ENCODE measurements at places on chromosomes 13 and 19.

DNA sequence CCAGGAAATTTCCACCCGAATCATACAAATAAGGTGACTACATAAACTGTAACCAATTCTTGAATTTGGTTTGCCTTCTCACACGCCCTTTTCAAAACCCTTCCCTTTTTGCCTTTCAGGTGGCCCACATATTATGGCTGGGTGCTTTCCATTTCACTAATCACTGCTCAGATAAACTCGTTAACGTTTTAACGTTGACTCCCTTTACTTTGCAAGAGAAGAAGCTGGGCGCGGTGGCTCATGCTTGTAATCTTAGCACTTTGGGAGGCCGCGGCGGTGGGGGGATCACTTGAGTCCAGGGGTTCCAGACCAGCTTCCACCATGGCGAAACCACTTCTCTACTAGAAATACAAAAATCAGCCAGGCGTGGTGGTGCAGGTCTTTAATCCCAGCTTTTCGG is 19.8 kb upstream of the ZNF91 start:
- no peak for DNase-seq

DNA sequence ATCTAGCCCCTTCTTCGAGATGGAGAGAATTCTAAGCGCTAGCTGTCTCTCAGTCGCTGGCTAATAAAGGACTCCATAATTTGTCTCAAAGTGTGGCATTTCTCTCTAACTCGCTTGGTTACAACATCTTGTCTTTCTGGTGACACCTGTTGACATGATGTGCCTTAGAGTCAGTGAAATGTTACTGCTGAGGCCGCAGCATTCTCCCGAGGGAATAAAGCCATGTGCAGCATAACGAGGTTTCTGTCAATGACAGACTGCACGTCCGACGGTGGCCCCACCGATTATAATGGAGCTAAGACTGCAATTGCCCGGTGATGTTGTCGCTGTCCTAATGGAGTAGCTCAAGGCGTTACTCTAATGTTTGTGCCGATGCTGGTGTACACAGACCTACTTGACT is 20.3 kb upstream of the GPR32 start:
- no peak for DNase-seq

- no peak for DNase-seq
These were observed 5.3 kb downstream of the SBNO2 start for GRCh38 chr19:1168572-1169410.

GRCh38 chr13:35592457-35592856 is 116.0 kb upstream of the MAB21L1 start:
- no peak for DNase-seq

DNA sequence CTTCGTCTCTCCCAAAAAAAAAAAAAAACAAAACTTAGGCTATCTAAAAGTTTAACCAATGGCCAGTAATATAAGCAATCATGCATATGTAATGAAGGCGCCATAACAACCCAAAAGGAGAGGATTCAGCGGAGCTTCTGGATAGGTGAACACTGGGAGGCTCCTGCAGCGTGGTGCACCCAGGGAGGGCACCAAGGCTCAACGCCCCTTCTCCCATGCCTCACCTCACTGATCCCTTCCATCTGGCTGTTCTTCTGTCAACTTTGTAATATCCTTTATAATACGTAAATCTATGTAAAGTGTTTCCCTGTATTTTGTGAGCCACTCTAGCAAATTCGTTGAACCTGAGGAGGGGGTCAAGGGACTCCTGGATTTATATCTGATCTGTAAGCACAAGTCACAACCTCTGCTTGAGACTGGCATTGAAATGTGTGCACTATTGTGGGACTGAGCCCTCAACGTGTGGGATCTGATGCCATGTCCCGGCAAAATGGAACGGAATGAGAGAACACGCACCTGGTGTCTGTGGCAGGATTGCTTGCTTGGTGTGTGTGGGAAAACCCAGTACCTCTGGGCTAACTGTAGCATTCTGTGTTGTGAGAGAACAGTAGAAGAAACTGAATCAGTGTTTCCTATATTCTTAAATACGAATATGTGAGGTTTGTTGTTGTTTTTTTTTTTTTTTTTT is 521 bp upstream of the ZNF665 start:
- no peak for DNase-seq

GRCh38 chr19:45668342-45668871 is 386 bp downstream of the GIPR start:
- no peak for DNase-seq

GRCh38 chr19:17020385-17020784 is 6.2 kb downstream of the CPAMD8 start:
- no peak for DNase-seq

DNA sequence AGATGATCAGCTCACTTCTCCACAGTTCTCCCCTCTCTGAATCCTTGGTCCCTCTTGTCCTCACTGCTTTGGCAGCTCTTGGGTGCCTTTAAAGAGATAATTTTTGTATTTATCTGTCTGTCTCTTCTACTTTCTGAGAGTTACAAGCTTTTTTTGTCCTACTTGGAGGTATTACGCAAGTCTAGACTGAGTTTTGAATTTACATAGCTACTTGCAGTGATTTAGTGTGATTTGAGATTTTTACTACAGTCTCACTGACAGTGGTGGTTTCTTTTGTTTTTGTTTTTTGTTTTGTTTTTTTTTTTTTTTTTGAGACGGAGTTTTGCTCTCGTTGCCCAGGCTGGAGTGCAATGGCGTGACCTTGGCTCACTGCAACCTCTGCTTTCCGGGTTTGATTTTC is 22.1 kb downstream of the URI1 start:
- DNase-seq: no peak

- no peak for DNase-seq
These were observed 53.9 kb downstream of the COG3 start for GRCh38 chr13:45518525-45519245.

GRCh38 chr13:99564386-99564785 is 63.1 kb downstream of the TM9SF2 start:
- no peak for DNase-seq

DNA sequence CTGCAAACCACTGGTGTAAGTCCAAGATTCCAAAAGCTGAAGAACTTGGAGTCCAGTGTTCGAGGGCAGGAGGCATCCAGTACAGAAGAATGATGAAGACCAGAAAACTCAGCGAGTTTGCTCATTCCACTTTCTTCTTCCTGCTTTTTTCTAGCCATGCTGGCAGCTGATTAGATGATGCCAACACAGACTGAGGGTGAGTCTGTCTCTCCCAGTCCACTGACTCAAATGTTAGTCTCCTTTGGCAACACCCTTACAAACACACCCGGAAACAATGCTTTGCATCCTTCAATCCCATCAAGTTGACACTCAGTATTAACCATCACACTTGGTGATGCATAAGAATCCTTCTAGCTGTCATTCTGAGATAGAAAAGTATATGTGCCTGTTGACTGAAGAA is 1504.6 kb downstream of the EFNB2 start:
- no peak for DNase-seq

GRCh38 chr13:76440568-76440967 is 445.6 kb downstream of the KCTD12 start:
- no peak for DNase-seq

GRCh38 chr13:71169180-71169579 is 697.8 kb downstream of the DACH1 start:
- DNase-seq: no peak

DNA sequence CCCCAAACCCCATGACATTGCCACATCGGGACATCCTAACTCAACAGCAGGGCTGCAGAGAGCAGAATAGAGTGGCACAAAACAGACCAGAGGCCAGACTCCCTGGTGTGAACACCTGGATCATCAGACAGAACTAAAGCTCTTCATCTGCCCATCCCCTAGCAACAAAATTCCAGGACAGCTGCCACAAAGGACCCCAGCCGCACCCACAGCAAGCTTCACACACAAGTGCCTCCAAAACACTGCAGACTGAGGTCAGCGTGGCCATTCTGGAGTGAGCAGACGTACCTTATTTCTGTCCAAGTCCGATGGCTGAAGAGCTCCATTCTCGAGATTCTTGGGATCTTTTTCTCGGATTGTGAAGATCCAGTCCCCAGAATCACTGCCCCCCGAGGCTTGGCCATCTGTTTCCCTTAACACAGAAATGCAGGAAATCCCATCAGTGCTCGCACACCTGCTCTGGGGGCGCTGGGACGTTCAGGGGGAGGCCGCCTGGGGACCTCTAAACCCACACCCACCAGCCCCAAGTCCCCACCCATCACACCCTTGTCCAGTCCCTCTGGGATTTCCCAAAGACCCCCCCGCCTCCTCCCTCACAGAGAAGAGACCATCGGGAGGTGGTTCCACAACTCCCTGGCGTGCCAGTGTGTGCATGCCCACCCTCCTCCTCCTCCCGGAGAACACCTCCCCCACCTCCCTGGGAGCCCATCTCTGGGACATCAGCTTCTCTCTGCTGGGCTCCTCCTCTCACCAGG is 115.2 kb downstream of the STK24 start:
- DNase-seq: no peak

GRCh38 chr19:45693106-45693788 is 781 bp downstream of the QPCTL start:
- DNase-seq: peak; percentile 45

DNA sequence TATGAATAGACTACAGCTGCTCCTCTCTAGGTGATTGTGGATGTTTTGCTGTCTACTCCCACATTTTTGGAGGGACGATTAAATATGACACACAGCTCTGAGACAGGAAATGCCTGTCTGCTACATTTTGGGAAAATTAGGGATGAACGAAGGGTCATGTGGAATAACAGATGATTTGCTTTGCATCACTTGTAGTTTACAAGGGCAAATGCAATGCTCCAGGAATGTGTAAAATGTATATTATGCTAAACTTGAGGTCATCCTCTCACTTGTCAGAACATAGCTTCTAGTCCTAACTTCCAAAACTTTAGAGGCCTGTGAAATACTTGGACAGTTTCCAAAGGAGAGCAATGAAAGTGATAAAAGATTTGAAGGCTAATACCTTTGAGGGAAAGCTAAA is 284.2 kb upstream of the DACH1 start:
- no peak for DNase-seq

DNA sequence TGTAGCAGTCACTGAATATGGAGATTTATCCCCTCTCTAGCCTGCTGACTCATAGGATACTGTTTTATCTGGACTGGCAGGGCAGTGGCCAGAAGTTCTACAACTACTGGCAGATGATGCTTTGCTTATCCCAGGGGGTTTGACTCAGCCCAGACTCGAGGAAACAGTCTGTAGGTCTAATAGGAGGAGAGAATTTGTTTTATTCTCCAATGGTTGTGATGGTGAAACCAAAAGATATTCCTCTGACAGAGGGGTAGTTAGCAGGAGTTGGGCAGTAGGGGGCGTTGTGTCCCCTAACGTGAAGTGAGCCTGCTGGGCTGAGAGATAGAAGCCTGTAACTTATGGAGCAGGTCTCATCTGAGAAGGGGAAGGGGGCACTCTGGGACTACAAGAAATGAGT is 74.9 kb downstream of the WTIP start:
- no peak for DNase-seq

GRCh38 chr13:113964251-113964995 is 9.5 kb downstream of the C13orf46 start:
- no peak for DNase-seq

GRCh38 chr13:71087006-71087405 is 780.0 kb downstream of the DACH1 start:
- DNase-seq: no peak

- no peak for DNase-seq
These were observed 20.8 kb upstream of the EBI3 start for GRCh38 chr19:4208385-4209094.

All from stimulated activated naive CD4-positive, alpha-beta T cell (primary cell).